Right hindlimb (tissue), 1 donor: ENCODE measurements at places on chromosomes 11 and 22.

DNA sequence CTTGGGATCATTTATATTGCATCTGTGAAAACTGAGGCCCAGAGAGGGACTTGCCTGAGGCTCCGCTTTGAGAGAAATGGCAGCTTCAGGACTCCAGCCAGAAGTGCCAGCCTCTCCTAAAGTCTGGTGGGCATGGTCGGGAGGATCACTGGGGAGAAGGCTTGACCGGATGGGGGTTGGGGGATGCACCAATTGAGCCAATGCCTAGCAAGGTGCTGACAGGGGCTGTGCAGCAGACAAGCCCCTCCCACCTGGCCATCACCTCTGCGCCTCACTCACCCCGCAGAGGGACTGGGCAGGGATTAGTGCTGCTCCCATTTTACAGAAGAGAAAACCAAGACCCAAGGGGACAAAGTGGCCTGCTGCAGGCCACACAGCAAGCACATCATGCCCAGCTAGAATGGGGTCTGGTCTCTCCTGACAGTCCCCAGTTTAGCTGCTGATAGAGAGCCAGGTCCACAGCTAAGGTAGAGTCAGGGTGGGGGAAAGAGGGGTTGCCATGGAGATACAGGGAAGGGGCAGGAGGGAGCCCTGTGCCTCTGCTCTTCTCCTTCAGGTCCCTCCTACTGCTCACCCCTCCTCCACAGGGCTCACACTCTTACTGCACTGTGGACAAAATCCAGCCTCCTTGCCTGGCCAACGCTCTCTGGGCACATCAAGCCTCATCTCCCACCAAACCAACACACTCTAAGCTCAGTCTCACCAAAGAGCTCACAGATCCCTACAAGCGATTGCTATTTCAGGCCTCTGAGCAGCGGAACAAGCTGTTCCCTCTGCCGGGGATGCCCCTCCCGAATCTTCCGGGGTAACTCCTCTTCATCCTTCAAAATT is 29.5 kb downstream of the TEF start:
- no peak for DNase-seq

GRCh38 chr22:40176921-40177737 is 596 bp upstream of the TNRC6B start:
- DNase-seq: peak; percentile 51

DNA sequence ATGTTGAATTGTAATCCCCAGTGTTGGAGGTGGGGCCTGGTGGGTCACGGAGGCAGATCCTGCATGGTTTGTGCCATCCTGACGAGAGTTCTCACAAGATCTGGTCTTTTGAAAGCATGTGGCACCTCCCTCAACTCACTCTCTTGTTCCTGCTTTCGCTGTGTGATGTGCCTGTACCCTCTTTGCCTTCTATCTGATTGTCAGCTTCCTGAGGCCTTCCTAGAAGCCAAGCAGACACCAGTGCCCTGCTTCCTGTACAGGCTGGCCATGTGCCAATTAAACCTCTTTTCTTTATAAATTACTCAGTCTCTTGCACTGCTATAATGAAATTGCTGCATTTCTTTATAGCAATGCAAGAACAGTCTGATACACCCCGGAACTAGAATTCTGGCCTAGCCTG is 13.1 kb downstream of the PTPN5 start:
- no peak for DNase-seq

DNA sequence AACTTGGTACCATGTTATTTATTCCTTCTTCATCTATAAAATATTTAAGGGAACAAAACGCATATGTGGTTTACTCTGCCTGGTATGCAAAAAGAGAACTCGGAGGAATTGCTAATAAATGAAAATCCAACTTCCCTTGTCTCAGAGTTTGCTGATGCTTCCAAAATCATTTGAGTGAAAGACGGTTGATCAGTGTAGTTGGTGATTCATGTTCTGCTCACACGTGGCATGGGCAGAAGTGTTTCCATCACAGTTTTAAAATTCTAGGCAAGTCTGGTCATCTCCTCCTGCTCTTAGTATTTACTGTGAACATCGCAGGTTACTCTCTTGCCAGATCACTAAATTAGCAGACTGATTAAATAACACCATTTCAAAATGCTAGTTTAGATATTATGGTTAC is 11.9 kb upstream of the PARVB start:
- no peak for DNase-seq
